ENCODE measurements at places on chromosomes 4 and X. TPM values are rescaled to one million over a fixed set of nuclear protein-coding genes. Genes with fewer than 3 reads are reported as not detected.

- no peak for DNase-seq
- H3K27me3 ChIP-seq: peaks cover 58% of the 10 kb centered on the region
- H3K27ac ChIP-seq: peak within 1 kb of the TSS; percentile 17
- H3K36me3 ChIP-seq: no peaks in the 10 kb centered on the region
Observed at GRCh38 chr4:30720021-30720660, at the start of gene PCDH7. TSS of gene PCDH7 (plus strand) at chr4:30720369. CDS start at chr4:30721423, 1,054 bp downstream.

GRCh38 chr4:119657111-119657611 lies 28.6 kb upstream of the PDE5A start:
- no peak overlapping the region for H3K27ac ChIP-seq
- H3K4me3 ChIP-seq: no peak overlapping the region
- H3K4me1 ChIP-seq: peaks cover 6% of the 10 kb centered on the region

GRCh38 chrX:105754286-105754964 lies 67.9 kb upstream of the NRK start:
- H3K4me1 ChIP-seq: no peaks in the 10 kb centered on the region
- no peak for DNase-seq
- H3K4me3 ChIP-seq: no peak overlapping the region
- no peaks in the 10 kb centered on the region for H3K36me3 ChIP-seq

IL21 gene
- total RNA-seq: not detected

- no peak overlapping the region for H3K27ac ChIP-seq
- no peaks in the 10 kb centered on the region for H3K4me1 ChIP-seq
- H3K27me3 ChIP-seq: no peaks in the 10 kb centered on the region
- H3K36me3 ChIP-seq: no peaks in the 10 kb centered on the region
- no peak overlapping the region for H3K4me3 ChIP-seq
Observed at GRCh38 chrX:85988353-85988752, 59.0 kb downstream of the CHM start.

DNA sequence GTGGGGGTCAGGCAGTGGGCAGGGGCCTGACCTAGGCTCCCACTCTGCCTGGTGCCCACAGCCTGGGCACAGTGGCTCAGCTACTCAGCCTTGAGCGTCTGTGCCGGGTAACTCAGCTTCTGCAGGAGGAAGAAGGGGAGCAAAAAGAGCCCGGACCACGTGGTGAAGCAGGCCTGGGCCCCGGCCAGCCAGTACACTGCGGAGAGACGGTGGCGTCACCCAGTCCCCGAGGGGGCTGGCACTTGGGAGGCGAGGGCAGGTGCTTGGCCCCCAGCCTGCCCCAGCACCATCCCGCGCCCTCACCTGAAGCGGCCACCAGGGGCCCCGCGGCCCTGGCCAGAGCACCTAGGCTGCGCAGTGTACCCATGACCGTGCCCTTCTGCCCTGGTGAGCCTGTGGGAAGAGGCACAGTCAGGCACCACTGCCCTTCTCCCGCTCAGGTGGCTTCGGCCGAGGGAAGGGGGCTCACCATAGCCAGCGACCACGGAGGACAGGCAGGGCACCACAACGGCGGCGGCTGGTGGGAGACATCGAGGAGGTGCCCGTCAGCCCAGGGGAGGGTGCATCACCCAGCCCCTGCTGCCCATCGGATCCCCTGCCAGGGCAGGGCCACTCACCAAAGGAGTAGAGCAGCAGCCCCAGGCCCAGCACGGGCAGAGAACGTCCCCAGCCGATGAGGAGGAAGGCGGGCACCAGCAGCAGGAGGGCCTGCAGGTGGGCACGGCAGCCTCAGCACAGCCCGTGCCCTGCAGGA lies 32.3 kb downstream of the NOP14 start:
- peaks cover 49% of the 10 kb centered on the region for H3K36me3 ChIP-seq
- H3K4me1 ChIP-seq: peaks cover 49% of the 10 kb centered on the region
- peak overlapping the region; percentile 10 for H3K4me3 ChIP-seq

DNA sequence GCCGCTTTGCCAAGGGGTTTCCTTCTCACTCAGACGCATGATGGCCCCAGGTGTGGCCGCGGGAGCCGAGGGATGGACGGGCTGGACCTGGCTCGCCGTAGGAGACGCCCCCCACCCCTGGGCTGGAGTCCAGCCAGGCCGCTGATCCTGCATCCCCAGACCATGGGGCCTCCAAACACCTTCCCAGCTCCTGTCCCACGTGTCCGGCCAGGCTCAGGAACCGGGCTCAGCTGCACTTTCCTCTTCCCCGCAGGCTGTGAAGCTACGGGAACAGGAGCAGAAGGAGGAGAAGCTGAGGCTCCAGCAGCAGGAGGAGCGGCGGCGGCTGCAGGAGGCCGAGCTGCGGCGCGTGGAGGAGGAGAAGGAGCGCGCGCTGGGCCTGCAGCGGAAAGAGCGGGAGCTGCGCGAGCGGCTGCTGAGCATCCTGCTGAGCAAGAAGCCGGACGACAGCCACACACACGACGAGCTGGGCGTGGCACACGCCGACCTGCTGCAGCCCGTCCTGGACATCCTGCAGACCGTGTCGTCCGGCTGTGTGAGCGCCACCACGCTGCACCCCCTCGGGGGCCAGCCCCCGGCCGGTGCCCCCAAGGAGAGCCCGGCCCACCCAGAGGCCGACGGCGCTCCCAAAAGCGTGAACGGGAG lies 9.1 kb downstream of the AKAP17A start:
- H3K36me3 ChIP-seq: peaks cover 75% of the 10 kb centered on the region
- H3K4me3 ChIP-seq: no peak overlapping the region

TMPRSS11D gene
- total RNA-seq: not detected

- no peak overlapping the region for H3K4me3 ChIP-seq
- DNase-seq: no peak
- no peaks in the 10 kb centered on the region for H3K27me3 ChIP-seq
- no peak overlapping the region for H3K27ac ChIP-seq
Observed at GRCh38 chr4:101221294-101221693, 126.0 kb downstream of the PPP3CA start.

PLS3 gene
- 212 TPM for total RNA-seq

DNA sequence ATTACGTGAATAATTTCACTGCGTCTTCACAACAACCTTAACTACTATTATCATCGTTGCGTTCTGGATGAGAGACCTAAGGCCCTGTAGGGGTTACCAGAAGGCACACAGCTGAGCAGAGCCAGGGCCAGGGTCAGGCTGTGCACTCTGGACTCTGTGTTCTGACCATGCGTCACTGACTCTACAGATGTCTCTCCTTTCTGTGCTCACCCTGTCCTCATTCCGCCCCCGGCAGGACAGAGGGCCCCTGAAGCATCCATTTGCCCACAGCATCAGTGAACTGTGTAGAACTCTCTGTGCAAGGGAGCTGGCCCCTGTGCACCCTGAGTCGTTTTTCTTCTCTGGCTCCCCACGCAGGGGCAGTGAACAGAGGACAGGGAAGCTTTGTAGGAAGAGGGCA lies 21.3 kb downstream of the GPKOW start:
- no peaks in the 10 kb centered on the region for H3K4me1 ChIP-seq
- H3K27me3 ChIP-seq: no peaks in the 10 kb centered on the region
- H3K36me3 ChIP-seq: no peaks in the 10 kb centered on the region

DNA sequence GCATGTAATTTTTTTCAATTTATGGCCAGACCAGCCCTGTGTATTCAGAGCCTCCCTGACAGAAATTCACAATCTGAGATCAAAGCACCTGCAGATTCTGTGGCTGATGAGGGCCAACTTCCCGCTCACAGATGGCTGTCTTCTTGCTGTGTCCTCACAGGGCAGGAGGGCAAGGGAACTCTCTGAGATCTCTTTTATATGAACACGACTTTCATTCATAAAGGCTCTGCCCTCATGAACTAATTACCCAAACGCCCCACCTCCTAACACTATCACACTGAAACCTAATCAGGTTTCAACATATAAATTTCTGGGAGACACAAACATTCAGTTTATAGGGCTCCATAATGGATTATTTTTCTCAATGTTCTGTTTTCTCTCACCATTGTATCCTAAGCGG lies 192.6 kb downstream of the NWD2 start:
- H3K27me3 ChIP-seq: no peaks in the 10 kb centered on the region
- no peaks in the 10 kb centered on the region for H3K4me1 ChIP-seq
- H3K36me3 ChIP-seq: no peaks in the 10 kb centered on the region
- no peak overlapping the region for H3K4me3 ChIP-seq

SMAD1 gene
- 23.9 TPM for total RNA-seq

PFKFB1 gene
- not detected for total RNA-seq

DNA sequence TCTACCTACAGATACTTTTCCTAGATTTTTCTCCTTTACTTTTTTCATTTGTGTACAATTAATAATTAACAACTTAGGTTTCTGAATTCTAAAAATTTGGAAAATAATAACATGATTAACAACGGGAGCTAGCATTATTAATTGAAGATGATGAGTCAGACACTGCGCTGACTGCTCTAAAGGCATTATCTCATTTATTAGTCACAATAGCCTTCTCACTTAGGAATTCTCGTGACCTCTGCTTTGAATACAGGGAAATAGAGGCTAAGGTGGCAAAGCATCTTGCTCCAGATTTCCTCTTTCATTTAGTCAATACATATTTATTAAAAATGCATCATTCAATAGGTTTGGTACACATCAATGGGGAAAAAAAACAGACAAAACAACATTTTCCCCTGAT lies 441.3 kb downstream of the PCDH18 start:
- H3K27me3 ChIP-seq: no peaks in the 10 kb centered on the region
- H3K4me1 ChIP-seq: no peaks in the 10 kb centered on the region
- no peak overlapping the region for H3K27ac ChIP-seq
- no peak for DNase-seq

- H3K4me1 ChIP-seq: no peaks in the 10 kb centered on the region
- no peaks in the 10 kb centered on the region for H3K27me3 ChIP-seq
- H3K36me3 ChIP-seq: no peaks in the 10 kb centered on the region
- no peak for DNase-seq
- no peak overlapping the region for H3K4me3 ChIP-seq
- H3K27ac ChIP-seq: no peak overlapping the region
Observed at GRCh38 chrX:16484338-16484737, 165.6 kb upstream of the S100G start.

METAP1 gene
- 30.4 TPM for total RNA-seq

- H3K27ac ChIP-seq: no peak overlapping the region
- H3K36me3 ChIP-seq: no peaks in the 10 kb centered on the region
- no peak for DNase-seq
- no peaks in the 10 kb centered on the region for H3K27me3 ChIP-seq
- no peaks in the 10 kb centered on the region for H3K4me1 ChIP-seq
Observed at GRCh38 chrX:149518236-149518635, 13.1 kb upstream of the IDS start.

SMR3B gene
- not detected for total RNA-seq

DNA sequence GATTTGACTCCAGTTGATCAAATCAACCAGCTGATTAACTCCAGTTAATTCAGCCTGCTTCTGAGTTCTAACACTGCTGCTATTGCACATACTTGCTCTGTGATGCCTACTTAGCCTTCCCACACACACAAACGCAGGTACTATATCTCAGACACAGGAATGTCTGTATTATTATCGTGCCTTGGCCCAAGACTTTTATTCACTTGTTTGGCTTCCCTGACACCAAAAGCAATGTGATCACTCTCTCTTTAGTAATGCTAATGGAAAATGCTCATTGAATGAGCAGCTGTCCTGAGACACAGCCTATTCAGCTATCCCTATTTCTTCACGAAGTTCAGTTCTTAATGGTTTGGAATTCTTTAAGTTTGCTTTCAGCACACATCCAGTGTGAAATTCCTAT lies 356.4 kb upstream of the CXorf51A start:
- DNase-seq: no peak
- no peaks in the 10 kb centered on the region for H3K4me1 ChIP-seq
- H3K27ac ChIP-seq: no peak overlapping the region

DNA sequence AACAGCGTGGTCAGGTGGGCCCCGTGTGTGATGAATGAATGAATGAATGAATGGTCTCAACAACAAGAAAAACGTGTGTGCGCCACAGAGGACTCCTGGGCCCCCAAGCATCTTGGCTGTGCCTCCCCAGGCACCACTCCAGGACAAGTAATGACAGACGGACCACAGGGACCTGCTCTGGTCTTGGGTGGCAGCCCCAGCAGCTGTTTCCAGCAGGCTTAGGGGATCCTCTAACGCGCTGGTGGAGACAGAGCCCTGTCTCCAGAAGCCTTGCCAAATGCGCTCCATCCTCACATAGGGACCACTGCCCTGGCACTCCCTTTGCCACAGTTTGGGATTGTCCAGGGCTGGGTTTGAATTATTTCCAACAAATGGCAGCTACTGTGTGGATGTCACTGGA lies 39.1 kb downstream of the PSAPL1 start:
- H3K27me3 ChIP-seq: no peaks in the 10 kb centered on the region
- no peak overlapping the region for H3K4me3 ChIP-seq
- DNase-seq: no peak

- no peak for DNase-seq
- no peak overlapping the region for H3K27ac ChIP-seq
- H3K4me1 ChIP-seq: no peaks in the 10 kb centered on the region
- peaks cover 32% of the 10 kb centered on the region for H3K27me3 ChIP-seq
- no peak overlapping the region for H3K4me3 ChIP-seq
Observed at GRCh38 chr4:92299152-92299551, 4.6 kb upstream of the GRID2 start.

DNA sequence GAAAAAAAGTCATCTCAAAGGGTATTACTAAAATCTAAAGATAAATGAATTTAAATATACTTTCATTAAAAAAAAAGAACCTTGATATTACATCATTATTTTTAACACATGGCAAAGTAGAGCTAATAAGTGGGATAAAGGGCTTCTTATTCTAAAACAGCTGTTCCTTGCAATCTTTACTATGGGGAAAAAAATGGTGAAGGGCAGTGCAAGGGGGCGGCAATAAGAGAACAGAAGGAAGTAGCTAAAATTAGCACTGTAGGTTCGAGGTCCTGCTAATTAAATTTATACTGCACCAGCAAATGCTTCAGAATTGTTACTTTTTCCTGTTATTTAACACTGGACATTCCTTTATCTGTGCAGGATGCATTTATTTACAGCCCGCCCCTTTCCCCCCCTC lies 89.4 kb upstream of the HPF1 start:
- no peaks in the 10 kb centered on the region for H3K27me3 ChIP-seq
- no peaks in the 10 kb centered on the region for H3K36me3 ChIP-seq
- H3K4me3 ChIP-seq: no peak overlapping the region
- H3K4me1 ChIP-seq: no peaks in the 10 kb centered on the region
- DNase-seq: no peak

GRCh38 chrX:100424012-100424411 lies 13.9 kb upstream of the PCDH19 start:
- no peaks in the 10 kb centered on the region for H3K27me3 ChIP-seq
- no peak for DNase-seq
- H3K27ac ChIP-seq: no peak overlapping the region
- no peaks in the 10 kb centered on the region for H3K4me1 ChIP-seq

DCAF4L1 gene
- 0.38 TPM for total RNA-seq
